ENCODE measurements at places on chromosomes 2 and 18.

- DNase-seq: no peak
These were observed 619 bp upstream of the MSH6 start for GRCh38 chr2:47782381-47782670.

DNA sequence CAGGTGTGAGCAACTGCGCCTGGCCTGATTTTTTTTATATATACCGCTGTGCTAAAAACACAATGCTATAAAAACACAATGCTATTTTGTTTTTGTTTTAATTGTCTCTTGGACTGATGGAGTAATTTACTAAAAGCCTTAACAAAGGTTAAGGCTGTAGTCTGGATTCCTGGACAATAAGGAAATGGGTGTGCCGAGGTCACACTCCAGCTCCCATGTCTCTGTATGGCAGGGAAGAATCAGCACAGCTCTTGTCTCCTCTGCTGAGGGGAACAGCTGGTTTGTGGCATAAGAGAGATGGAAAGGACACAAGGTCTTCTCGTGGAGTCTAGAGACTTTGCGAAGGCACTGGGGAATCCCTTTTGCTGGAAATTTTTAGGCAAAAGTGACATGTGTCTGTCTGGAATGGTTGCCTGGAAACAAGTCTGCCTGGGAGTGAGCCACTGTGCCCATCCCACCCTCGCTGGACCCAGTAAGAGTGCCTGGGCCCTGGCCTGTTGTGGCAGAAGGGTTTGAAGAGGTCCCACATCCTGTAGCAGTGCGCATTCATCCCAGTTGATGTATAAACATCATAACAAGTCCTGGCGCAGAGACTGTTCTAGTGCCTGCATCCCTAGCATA lies 73.1 kb downstream of the MAPK4 start:
- no peak for DNase-seq

DNA sequence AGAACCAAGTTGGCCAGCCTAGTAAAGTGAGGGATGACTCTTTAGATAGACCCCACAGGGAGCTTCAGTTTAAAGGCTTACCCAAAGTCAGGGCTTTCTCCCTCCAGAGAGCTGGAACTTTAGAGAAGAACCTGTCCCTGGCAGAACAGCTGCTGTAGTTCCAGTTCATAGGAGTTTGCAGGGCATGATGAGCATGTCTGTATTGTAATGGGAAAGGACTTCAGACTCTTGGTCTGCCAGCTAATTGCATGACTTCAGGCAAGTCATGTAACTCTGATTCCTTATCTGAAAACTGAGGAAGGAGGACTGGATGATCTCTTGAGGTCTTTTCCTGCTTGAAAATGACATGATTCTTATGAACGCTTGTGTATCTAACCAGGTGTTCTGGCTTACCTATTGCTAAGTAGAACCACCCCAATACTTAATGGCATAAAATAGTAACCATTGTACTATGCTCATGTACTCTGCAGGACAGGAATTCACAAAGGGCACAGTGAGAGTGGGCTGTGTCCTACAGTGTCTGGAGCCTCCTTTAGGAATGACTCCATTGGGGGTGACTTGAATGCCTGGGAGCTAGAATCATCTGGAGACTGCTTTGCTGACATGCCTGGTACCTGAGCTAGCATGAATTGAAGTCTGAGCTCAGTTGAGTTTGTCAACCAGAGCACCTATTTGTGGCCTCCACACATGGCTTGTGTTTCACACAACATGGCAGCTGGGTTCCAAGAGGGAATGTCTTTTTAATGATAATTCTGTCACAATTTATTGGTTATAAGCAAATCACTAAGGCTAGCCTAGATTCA lies 18.9 kb downstream of the SP5 start:
- DNase-seq: no peak

GRCh38 chr2:202944816-202945215 lies 32.7 kb downstream of the CARF start:
- no peak for DNase-seq

- no peak for DNase-seq
These were observed 131.1 kb downstream of the SMAD2 start for GRCh38 chr18:47799376-47799775.

Measured in Ammon's horn (tissue), 1 donor.